ENCODE measurements at places on chromosomes 16 and 17.

DNA sequence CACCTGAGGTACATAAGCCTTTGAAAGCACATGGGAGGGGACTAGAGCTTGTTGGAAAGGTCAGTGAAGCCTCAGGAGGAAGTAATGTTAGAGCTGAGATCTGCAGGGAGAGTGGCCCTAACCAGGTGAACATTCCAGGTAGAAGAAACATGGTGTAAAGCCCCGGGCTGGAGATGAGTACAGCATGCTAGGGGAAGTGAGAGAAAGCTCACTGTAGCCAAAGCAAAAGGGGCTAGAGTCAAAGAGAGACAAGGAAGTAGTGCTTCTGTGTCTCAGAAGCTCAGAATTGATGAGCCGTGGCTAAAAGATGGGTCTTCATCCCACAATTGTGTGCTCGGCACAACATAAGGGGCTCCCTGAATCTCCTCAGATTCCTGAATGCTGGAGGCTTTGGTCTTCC is 481.8 kb downstream of the XYLT1 start:
- DNase-seq, result no peak

DNA sequence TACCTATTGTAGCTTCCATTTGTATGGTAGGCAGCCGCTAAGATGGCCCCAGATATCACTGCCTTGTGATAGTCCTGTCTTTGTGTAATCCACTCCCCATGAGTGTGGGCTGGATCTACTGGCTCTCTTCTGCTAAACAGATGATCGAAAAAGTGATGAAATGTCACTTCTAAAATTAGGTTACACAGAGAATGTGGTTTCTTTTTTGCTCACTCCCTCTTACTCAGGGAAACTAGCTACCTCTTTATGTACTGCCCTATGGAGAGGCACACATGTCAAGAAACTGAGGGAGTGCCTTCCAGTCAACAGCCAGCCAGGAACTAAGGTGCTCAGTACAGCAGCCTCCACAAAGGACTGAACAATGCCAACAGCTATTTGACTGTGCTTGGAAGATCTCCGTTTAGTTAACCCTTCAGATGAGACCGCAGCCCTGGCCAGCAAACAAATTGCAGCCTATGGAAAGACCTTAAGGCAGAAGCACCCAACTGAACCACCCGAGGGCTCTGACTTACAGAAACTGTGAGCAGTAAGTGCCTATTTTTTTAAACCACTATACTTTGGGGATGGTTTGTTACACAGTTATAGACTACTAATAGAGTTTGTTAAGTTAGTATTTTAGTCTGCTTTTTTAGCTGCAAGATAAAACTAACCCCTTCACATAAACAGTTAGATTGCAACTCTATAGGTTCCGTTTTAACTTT is 113.2 kb upstream of the MAF start:
- DNase-seq, result no peak

DNA sequence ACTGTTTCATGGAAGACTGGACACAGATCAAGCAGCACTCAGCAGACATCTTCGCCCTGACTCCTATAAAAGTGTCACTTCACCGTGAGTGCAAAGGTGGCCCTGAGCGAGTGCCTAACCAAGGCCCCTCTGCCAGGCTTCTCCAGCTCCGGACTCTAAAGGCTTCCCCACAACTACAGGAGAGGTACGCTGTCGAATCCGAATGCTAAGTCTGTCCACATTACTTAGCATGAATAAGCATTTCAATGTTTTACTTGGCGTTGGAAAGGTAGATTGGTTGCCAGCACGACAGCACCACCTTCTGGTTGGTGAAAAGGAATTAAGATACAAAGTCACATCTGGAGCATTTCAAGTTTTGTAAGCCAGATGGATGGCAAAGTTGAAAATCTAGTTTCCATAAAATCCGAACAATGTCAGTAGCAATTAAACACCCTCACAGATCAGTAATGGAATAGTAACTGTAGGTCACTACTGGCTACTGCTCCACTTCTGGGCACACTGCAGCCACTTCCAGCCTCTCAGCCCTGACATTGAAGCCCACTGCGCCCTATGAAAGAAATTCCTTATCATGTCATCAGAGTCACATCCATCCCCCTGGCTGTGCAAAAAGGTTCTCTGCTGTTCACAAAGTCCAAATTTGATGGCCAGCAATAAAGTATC is 100.9 kb downstream of the PARN start:
- DNase-seq, result peak; percentile 18

DNA sequence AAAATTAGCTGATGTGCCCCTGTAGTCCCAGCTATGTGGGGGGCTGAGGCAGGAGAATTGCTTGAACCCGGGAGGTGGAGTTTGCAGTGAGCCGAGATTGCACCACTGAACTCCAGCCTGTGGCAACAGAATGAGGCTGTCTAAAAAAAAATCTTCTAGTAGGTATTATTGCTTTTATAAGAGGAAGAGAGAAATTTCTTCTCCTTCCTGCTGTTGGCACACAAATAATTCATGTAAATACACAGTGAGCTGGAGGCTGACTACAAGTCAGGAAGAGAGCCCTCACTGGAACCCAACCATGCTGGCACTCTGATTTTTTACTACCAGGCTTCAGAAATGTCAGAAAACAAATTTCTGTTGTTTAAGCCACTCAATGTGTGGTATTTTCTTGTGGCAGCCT is 6.7 kb downstream of the PRDM7 start:
- no peak for DNase-seq

DNA sequence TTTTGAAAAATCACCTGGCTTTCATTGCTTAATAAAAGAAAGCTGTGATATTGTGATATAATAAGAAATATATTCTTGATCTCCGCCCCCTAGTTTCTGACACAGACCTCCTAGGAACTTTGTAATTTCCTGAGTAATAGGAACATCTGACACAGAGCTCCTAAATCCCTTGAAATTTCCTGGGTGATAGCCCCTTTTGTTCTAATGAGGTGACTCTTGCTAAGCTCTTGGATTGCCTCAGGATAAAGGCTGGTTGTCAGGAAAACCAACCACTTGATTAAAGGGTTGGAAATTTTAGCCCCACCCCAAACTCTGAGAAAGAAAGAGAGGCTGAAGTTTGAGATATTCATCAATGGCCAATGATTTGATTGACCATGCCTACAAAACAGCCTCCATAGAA is 326.4 kb upstream of the KIF2B start:
- no peak for DNase-seq

- DNase-seq, result no peak
Measured at GRCh38 chr17:2940352-2940751, 123.1 kb downstream of the OR1D5 start.

DNA sequence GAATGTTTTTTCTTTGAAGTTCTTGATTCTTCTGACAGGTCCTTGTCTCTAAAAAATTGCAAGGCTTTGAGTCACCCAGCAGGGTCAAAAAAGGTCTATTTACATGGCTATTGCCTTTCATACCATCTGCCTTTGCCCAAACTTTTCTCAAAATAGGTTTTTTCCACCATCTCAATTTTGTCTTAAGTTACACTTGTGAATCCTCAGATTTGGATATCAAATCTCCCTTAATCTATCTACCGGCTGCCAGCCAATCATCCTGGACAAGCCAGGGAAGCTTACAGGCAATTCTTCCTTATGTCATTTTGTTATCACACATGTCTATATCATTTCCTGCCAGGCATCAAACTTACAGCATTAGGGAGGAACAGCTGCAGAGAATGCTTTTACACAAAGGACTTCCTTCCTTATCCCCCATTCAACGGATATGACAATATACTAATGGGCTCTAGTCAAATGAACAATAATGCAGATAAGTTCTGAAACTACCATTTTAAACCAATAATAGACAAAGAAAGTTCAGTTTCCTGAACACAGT is 104.1 kb upstream of the CORO6 start:
- no peak for DNase-seq

GRCh38 chr17:38749223-38750043 is 1.3 kb upstream of the PCGF2 start:
- peak; percentile 67 for DNase-seq

DNA sequence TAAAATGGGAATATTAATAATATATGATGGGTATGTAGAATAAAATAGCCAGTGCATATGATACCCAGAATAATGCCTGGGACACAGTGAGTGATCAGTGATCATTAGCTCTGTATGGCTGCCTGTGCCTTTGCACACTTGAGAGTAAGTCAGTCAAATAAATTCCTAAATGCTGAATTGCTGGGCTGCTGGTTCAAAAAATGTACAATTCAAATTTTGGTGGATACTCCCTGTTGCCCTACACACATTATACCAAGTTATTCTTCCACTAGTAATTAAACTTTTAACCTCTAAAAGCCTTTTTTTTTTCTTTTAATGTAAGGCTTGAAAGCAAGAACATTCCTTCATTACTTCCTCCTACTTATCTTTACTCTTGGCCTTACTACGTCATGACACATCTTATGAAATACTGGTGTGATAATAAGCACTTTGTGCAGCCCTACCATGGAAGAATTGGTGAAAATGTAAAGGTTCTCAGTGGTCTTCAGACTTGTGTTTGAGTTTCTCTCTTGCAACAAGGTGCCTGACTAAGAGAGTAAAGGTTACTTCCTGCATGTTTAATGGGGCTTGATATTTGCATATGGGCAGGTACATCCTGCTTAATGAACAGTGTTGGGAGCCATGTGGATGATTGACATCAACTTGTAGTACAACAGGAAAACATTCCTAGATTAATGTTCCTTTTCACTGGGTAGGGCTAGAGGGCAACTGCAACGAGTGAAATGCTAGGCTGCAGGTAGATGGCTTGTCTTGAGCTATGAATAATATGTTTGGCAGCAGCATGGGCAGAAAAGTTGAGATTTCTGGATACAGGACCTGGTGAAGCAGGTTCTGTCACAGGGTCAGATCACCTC is 84.3 kb downstream of the PRKCA start:
- DNase-seq, result no peak

GRCh38 chr17:75808549-75808904 is 23.9 kb downstream of the UNK start:
- DNase-seq, result no peak

GRCh38 chr17:53217311-53217710 is 605.4 kb upstream of the KIF2B start:
- no peak for DNase-seq

- no peak for DNase-seq
Measured at GRCh38 chr17:61967729-61968128, 39.9 kb upstream of the INTS2 start.

DNA sequence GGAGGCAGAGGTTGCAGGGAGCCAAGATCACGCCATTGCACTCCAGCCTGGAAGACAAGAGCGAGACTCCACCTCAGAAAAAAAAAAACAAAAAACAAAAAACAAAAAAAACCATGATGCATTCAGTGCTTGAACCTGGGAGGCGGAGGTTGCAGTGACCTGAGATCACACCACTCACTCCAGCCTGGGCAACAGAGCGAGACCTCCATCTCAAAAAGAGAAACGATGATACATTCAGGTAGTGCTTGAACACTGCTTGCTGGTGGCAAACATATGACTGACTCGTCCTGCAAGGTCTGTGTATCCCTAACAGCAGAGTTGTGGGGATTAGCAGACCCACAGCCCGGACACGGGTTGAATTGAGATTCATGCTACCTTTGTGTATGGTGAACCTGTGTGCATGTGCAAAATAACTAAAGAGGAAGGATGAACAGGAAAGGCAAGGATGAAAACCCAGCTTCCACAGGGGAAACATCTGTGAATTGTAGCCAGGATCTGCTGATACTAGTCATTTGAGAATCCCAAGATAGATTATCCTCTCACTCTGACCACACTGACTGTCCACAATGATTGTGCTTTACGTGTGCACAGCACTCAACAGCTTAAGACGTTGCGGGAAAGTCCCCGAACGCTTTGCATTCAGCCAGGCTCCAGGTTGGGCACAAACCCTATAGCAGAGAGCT is 52.4 kb upstream of the MRPS23 start:
- DNase-seq, result no peak

DNA sequence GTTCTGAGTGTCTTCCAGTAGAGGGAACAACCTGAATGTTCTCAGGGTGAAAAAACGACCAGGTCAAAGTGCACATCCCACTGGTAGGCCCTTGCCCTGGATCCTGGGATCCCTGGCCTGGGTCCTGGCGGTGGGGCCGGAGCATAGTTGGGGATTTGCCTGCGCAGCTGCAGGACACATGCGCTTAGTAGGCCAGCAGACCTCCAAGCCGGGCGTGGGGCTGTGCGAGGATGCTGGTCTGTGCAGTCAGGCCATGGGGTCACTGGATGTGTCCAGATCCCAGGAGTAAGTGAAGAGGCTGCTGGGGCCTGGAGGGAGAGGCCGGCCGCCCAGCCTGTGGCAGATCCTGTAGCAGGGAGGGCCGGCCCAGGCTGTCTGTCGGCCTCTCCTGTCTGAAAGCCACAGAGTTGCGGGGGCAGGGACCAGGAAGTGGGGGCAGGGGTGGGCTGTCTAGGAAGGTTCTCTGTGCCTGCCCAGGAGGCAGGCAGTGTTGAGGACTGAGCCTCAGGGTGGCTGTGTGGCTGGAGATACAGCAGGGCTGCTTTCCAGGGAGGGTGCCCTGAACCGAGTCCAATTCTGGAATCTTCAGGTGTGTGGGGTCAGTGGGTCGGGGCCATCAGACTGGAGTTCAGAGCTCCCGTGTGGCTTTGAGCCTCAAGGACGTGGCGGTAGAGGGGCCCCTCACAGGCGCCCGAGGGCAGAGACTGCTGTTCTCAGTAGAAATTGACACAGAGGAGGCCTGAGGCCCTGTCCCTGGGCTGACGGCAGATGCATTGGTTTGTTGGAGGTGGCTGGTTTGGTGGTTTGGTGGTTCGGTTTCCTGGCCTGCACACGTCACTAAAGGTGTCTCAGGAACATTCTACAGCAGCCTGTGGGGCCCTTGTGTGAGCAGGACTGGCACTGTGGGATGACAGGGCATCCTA is 17.2 kb upstream of the NUDT16L1 start:
- DNase-seq, result no peak

DNA sequence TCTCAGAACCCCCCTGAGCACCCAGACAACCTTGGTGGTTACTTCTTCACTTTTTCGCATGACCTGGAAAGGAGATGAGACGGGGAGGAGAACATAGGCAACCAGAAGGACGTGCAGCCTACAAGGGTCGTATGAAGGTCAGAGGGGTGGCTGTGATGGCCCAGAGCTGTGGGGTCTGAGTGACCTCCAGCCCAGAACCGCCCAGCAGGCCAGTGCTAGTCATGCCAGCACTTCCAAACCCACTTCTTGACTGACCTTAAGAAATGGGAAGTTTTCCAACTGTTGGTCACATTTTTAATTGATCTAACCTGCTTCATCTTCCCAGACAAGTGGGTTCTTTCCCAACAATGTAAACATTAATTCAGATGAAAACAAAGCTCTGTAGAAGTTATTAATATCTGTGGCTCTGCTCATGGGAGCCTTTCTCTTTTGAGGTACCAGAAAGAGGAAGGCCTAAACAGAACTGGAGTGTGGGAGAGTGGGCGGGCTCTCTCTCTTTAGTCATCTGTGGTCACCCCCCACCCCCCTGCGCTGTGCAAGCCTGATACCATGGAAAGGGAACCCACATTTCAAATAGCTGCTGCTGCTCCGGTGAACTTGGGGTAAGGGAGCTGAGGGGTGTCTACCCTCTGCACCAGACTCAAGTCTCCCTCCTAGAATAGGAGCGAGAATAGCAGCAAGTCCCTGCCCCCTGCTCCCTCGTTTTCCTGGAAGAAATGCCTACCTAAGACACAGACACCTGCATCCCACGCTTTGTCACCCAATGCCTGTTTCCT is 101.6 kb downstream of the RAB11FIP4 start:
- no peak for DNase-seq

All from COR-L47 (cell line).